ENCODE measurements at places on chromosomes 11 and 22. TPM values are rescaled to one million over a fixed set of nuclear protein-coding genes. Genes with fewer than 3 reads are reported as not detected.

- no peak for DNase-seq
- H3K27me3 ChIP-seq: no peaks in the 10 kb centered on the region
- H3K36me3 ChIP-seq: no peaks in the 10 kb centered on the region
- H3K27ac ChIP-seq: no peak overlapping the region
- H3K4me3 ChIP-seq: no peak overlapping the region
- peaks cover 7% of the 10 kb centered on the region for H3K4me1 ChIP-seq
Observed at GRCh38 chr11:126006068-126006467, 56.6 kb downstream of the CDON start.

GRCh38 chr11:74338963-74339362, 27.5 kb upstream of the P4HA3 start:
- H3K36me3 ChIP-seq: 0 out of 2 replicates have a peak, but pooled peaks cover 3% of the 10 kb centered on the region
- no peak for DNase-seq
- H3K4me1 ChIP-seq: no peaks in the 10 kb centered on the region
- H3K27me3 ChIP-seq: no peaks in the 10 kb centered on the region

DNA sequence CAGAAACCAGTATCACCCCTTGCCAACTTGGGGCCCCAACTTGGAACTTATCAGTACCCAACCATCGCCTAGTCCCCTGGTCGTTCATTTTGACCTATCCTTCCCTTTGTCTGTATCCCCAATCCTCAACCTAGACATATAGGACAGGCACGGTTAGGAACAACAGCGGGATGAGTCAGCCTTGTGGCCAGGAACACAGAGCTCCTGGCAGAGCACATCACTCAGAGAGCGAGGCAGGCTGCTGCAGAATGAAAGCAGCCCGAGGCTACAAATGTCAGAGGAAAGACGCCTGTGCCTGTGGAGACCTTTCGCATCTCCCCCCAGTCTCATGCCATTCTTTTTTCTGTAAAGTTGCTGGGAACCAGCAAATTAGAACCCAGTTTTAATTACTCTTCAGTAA, 14.6 kb downstream of the DKK3 start:
- H3K27me3 ChIP-seq: no peaks in the 10 kb centered on the region
- H3K4me3 ChIP-seq: peak overlapping the region; percentile 14
- peaks cover 21% of the 10 kb centered on the region for H3K4me1 ChIP-seq
- no peaks in the 10 kb centered on the region for H3K36me3 ChIP-seq
- H3K27ac ChIP-seq: peak overlapping the region; percentile 80

GRCh38 chr11:96204721-96205459, 138.1 kb downstream of the MAML2 start:
- H3K36me3 ChIP-seq: no peaks in the 10 kb centered on the region
- no peak overlapping the region for H3K27ac ChIP-seq
- H3K27me3 ChIP-seq: no peaks in the 10 kb centered on the region

- no peak overlapping the region for H3K27ac ChIP-seq
- H3K36me3 ChIP-seq: no peaks in the 10 kb centered on the region
- no peak for DNase-seq
- H3K4me1 ChIP-seq: no peaks in the 10 kb centered on the region
- H3K27me3 ChIP-seq: no peaks in the 10 kb centered on the region
Observed at GRCh38 chr22:45892681-45893461, 84.1 kb downstream of the WNT7B start.

DDX25 gene
- 0.15 TPM for total RNA-seq

APOBEC3A gene
- not detected for total RNA-seq

SNX32 gene
- total RNA-seq: not detected

CARNS1 gene
- 1.0 TPM for total RNA-seq

IFITM5 gene
- not detected for total RNA-seq
